Naive thymus-derived CD8-positive, alpha-beta T cell (primary cell): ENCODE measurements at places on chromosomes 2 and 18. TPM values are rescaled to one million over a fixed set of nuclear protein-coding genes. Genes with fewer than 3 reads are reported as not detected.

LYPD6B gene
- not detected for polyA plus RNA-seq

SP140 gene
- polyA plus RNA-seq = 7.5 TPM

DNA sequence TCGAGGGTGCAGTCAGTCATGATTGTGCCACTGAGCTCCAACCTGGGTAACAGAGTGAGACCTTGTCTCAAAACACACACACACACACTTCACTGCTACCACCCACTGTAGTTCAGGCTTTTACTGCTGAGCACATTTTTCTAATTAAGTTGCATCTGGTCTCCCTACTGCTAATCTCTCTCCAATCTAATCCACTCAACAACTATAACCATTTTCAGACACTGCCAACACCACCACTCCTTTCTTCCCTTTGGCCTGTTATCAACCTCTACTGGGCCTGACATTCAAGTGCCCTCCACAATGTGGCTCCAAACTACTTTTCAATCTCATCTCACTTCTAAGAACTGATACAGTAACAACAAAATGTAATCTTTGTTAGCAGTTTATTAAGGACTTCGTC, 44.8 kb downstream of the RMP24 start:
- DNase-seq = no peak

- no peak for DNase-seq
Observed at GRCh38 chr2:71882236-71882946, 265.3 kb downstream of the CYP26B1 start.

EPAS1 gene
- 0.23 TPM for polyA plus RNA-seq

- no peak for DNase-seq
Observed at GRCh38 chr2:28084564-28084963, 194.0 kb downstream of the BABAM2 start.

SERPINB11 gene
- not detected for polyA plus RNA-seq

GRCh38 chr18:3411854-3412268, 38.1 kb upstream of the TGIF1 start:
- DNase-seq = peak; percentile 10

DNA sequence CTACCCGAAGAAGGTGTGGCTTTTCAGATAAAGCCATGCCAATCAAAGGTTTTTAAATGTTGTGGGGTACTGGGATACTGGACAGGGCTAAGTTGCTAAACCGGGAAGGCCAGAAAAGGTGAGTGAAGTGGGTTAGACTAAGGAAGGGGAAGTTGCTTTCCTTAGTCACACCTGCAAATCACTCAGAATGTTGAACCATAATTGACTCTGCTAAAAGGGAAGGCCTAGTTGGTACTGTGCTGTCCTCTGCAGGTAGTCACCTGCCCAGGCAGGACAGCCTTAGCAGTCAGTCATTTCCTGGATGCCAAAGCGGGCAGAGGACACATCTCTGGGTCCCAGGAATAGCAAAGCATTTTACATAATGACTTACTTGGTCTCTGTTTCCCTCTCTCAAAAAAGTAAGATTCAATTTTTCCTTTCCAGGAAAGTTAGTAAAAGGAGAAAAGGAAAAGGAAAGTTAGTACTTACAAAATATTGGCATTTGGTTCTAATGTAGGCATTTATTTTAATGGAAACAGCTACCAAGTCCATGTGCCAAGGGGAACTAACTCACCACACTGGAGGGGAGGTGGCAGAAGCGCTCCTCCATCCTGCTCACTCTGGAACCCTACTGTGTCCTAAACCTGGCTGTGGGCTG, 60.3 kb downstream of the RFTN2 start:
- no peak for DNase-seq

FBXO36 gene
- polyA plus RNA-seq = 0.32 TPM

APLF gene
- polyA plus RNA-seq = 1.4 TPM

DNA sequence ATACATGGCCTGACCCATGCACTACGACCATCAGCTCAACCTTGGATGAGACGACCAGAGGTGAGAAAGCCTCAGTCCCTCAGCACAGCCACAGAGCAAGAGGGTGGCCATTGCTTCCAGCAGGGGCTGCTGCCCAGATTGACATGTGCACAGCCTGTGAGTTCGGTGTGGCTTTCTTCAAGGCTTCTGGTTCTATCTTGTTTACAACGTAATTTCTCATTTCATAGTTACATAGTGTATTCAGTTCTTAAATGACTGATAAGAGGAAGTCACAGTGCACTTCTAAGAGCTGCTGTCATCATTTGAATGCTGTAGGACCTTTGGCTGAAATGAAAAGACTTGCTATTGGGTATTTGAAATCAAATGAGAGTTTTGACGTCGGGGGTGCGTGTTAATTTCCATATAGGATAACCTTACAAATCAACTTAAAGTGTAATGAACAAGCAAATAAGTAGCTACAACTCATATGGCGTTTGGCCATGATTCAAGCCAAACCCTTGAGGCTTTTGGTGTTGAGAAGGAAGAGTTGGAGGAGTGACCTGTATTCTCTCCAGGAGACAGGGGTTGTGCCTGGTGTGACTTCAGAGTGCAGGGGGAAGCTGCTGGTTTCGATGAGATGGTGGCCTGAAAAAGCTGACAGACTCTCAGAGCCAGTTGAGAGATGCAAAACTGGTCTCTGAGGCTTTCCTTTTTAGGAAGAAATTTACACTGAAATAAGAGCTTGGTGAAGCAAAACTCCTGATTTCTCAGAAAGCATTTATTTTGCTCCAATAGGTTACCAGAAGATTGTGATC, 51.0 kb downstream of the TSHZ1 start:
- DNase-seq = no peak

HOXD12 gene
- not detected for polyA plus RNA-seq

- no peak for DNase-seq
Observed at GRCh38 chr2:58466804-58467203, 225.7 kb upstream of the FANCL start.

CRYBA2 gene
- polyA plus RNA-seq = not detected

GRCh38 chr2:202541137-202541536, 93.6 kb upstream of the FAM117B start:
- no peak for DNase-seq

SATB2 gene
- polyA plus RNA-seq = not detected

IL18R1 gene
- 1.4 TPM for polyA plus RNA-seq

DNA sequence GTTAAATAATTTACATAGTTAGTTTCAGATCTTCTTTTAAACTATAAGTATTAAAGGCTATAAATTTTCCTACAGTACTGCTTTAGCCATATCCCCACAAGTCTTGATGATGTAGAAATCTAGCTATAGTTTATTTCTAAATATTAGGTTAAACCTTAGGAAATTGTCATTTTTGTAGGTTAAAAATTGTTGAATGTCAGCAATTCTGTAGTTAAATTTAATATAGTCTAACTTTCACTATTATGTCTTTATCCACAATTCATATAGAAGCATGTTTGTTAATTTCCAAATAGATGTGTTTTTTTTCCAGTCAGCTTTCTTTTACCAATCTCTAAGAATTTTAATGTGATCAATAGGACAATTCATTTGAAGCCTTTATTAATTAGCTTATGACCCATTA, 199.7 kb downstream of the ETAA1 start:
- DNase-seq = no peak

- no peak for DNase-seq
Observed at GRCh38 chr2:194105358-194105757, 1551.7 kb upstream of the SLC39A10 start.

DNA sequence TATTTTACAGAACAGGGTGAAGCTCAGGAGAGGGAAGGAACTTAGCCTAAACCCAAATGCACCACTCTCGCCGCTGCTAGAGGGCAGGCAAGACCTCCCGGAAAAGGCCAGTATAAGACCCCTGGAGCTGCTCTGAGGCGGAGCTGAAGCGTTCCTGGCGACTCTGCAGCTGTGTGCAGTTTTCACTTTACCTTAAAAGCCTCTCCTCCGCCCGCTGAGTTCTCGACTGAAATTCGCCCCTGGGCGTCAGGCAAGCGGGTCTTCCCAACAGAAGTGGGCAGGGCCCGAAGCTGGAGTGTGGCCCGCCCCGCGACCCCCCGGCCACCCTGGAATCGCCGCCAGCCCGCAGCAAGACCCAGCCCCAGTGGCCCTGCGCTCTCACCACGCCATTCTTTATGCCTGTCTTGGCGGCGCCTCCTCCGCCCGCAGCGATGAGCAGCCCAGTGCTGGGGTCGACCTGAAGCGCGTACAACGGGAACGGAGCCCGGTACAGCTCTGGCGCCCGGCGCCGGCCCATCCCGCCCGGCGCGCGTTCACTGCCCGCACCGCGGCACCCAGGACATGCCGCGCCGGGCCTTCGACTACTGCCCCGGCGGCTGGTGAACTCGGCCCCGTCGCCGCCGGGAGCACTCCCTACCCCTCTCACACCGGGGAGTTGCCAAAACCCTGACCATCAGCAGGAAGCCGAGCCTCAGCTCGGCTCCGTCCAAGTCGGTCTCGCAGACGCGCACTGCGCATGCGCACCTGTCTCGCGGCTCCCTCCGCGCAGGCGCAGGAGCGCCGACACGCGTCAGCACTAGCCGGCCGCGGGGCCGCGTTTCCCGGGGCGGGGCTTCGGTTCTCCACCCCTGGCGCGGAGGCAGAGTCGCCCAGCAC, at the start of gene PREB:
Gene PREB, minus strand, starts transcription at position 732 of the 876 bp plus-strand sequence. Its CDS starts 215 bp downstream, at position 517.
- DNase-seq = peak; percentile 99

DNA sequence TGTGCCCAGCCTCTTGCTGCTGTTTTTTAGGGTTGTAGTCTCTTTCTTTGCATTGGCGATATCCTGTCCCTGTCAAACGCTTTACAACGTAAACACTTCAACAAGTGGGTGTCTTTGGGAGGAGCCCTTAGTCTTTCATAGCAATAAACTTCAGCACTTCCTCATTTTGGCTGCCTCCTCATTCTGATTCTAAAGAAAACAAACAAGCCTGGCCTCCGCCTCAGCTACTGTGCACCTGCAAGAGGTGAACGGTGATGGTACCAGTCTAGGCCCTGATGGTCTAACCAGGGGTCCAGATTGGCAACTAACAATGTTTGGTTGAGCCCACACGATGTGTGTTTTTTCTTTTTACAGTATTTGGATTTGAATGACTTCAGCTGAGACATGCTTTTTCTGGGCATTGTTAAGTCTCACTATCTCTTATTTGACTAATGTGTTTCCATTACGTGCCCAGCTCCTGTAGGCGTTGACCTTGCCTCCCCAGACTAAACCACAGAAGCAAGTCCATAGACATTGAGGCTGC, 53.2 kb upstream of the CUL3 start:
- DNase-seq = peak; percentile 21

DNA sequence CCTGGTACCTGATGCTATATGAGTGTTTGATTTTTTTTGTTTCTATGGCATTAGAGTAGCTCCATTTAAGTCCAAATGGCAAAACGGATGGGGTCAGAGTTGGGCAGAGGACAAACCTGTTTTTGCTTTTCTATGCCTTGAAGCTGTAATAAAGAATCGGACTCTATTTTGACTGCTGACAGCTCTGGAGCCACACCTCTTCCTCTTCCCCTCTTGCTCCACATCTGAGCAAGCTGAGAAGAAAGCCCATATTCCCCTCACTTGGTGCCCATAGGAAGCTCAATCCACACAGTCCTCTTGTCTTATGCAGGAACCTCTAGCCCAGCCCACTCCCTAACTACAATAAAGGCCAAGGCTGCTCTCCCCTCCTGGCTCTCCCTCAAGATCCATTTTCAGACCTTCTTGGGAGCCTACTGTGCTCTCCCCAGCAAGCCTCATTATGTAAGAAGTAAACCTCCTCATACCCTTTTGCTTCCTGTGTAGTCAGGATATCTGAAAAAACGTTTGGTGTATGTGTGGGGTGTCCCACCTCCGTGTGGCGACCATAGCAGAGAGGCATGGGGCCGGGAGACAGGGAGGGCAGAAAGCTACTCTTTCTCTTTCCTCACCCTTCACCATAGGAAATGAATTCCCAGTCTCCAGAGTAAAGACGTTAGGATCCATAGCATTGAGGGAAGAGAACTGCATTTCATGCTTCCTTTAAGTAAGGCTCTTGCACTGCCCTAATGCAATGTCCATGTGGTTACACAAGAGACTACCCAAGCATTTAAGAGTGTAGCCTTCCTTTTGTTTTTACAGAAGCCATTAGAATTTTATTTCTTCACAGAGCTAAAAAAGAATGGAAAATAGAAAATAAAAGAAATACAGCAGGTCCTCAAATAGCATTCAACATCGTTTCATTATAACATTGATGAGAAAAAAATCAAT, 41.9 kb upstream of the RAPGEF4 start:
- no peak for DNase-seq

CEBPZOS gene
- polyA plus RNA-seq = 43.0 TPM

LONRF2 gene
- not detected for polyA plus RNA-seq

DNA sequence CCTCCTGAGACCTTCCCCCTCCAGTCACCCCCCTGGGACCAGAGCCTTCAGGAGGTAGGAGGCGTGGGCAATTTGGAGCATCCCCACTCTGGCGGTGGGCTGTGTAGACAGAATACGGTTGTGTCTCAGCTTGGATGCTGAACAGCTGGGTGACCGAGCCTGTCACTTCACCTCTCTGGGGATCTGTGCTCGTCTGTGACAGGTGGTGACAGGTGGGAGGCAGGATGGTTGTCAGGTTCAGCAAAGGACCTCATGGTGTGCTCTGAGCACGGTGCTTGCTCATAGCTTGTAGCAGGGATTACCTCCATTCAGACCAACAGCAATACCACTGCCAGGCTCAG, 186.5 kb upstream of the HS6ST1 start:
- DNase-seq = no peak

CNGA3 gene
- not detected for polyA plus RNA-seq

TMEM169 gene
- polyA plus RNA-seq = 0.73 TPM

- no peak for DNase-seq
Observed at GRCh38 chr18:24234850-24235418, 96.1 kb downstream of the CABYR start.

GRCh38 chr2:65957454-65957853, 477.5 kb upstream of the MEIS1 start:
- DNase-seq = no peak

- DNase-seq = no peak
Observed at GRCh38 chr2:229488232-229488631, 217.1 kb upstream of the PID1 start.

GRCh38 chr2:54845094-54845493, 121.6 kb downstream of the EML6 start:
- no peak for DNase-seq

GRCh38 chr2:16151281-16151570, 210.9 kb downstream of the MYCN start:
- DNase-seq = no peak

- DNase-seq = no peak
Observed at GRCh38 chr18:37405772-37406171, 159.8 kb downstream of the CELF4 start.

DNA sequence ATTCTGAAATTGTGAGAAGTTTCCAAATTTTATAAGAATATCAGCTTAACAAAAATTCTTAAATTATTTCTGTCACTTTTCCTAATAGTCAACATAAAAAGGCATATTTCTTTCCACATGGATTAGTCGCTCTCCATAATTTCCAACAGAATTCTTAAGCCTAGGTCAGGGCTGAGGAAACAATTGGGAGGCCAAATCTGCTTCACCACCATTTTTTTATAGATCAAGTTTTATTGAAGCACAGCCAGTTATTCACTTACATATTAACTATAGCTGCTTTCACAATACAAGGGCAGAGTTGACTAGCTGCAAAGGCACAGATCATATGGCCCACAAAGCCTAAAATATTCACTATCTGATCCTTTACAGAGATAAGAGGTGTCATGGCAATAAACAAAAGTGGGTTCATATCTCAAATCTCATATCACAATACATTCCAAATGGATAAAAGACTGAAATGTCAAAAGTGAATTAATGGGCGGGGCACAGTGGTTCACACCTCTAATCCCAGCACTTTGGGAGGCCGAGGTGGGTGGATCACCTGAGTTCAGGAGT, 18.7 kb downstream of the MEMO1 start:
- DNase-seq = no peak
